Stimulated activated CD8-positive, alpha-beta memory T cell treated with anti-CD3 and anti-CD28 coated beads, Interleukin-4, amount 100 ng/mL, for 4 hours (primary cell): ENCODE measurements at places on chromosomes 11 and 22.

- DNase-seq = no peak
These were observed 24.3 kb upstream of the MRGPRX2 start for GRCh38 chr11:19084661-19085315.

- DNase-seq = no peak
These were observed 360.2 kb downstream of the KCNA4 start for GRCh38 chr11:29656597-29656996.

- DNase-seq = no peak
These were observed 86.8 kb downstream of the PDHX start for GRCh38 chr11:35003186-35003585.

DNA sequence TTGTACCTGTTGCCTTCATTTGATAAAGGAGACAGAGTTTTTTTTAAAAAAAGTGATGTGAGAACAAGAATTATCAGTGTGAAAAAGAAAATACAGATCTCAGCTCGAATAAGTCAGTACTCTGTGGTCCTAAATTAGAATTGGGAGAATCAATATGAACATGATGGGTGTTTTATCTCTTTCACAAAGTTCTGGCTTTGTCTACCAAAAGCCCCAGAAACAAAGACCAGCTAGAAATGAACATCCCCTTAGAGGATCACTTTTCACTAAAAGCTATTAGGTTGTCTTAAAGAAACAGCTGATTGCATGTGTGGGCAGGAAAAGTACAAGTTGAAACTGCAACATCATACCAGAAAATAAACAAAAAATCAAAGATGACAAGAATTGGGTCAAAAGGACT is 8.4 kb upstream of the ST14 start:
- DNase-seq = no peak

GRCh38 chr11:47539681-47540039 is 13.3 kb downstream of the CELF1 start:
- no peak for DNase-seq
